Activated CD4-positive, CD25-positive, alpha-beta regulatory T cell treated with anti-CD3 and anti-CD28 coated beads, Interleukin-2, amount 50 U/mL, for 24 hours (primary cell): ENCODE measurements at places on chromosomes 13 and 19.

DNA sequence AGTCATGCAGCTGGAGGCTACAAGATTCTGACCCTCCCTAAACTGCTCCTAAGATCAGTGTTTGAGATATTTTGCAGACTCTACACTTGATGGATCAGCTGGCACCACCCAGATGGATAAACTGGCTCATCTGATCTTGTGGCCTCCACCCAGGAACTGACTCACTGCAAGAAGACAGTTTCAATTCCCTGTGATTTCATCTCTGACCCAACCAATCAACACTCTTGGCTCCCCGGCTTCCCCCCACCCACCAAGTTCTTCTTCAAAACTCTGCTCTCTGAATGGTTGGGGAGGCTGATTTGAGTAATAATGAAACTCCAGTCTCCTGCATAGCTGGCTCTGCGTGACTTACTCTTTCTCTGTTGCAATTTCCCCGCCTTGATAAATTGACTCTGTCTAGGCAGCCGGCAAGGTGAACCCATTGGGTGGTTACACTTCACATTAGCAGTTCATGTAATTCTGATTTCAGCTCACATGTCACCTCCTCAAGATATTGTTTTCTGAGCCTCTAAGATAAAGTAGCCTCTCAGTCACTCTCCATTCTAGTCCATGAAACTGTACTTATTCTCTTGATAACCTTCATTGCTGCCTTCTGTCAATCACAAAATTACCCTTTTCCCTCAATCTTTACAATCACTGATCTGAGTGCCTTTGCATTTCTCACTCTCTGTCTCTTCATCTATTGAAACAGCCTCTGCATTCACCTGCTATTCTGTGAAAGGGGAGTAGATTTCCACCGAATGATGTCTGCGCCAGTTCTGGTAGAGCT, 9.9 kb upstream of the FPR3 start:
- peak; percentile 94 for ATAC-seq

GRCh38 chr19:7900931-7901330, 2.7 kb upstream of the MAP2K7 start:
- ATAC-seq, result no peak

DNA sequence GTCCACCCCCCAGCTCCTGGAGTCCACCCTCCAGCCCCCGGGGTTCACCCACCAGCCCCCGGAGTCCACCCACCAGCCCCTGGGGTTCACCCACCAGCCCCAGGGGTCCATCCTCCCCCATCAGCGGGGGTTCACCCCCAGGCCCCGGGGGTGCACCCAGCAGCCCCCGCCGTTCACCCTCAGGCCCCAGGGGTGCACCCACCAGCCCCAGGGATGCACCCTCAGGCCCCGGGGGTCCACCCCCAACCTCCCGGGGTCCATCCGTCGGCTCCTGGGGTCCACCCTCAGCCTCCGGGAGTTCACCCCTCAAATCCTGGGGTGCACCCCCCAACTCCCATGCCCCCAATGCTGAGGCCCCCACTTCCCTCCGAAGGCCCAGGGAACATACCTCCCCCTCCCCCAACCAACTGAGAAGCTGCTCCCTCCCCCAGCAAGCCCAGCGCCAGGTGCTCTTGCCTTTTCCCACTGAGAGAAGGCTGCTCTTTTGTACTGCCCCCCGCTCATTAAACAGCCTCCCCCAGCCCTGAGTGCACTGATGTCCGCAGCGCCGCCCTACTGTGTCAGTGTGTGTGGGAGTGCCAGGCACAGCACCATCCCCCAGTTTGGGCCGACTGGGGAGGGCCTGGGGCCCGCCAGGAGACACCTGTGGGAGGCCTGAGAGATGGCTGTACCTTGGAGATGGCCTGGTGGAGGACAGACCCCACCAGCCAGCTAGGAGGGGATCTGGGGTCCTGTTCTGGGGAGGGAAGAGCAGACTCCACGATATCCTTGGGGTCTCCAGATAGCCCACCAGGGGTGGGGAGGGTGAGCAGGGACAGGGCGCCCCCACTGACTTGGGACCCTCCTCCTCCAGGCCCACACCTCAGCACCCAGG, 750 bp upstream of the AMH start:
- ATAC-seq, result no peak

GRCh38 chr13:65909501-65909900, 1320.6 kb downstream of the PCDH9 start:
- no peak for ATAC-seq

- peak; percentile 41 for ATAC-seq
These were observed at the start of gene USF2 for GRCh38 chr19:35268536-35269437. Gene USF2 (plus strand): TSS chr19:35268962. CDS start chr19:35269102, 140 bp downstream.

GRCh38 chr13:98536729-98537128, 40.2 kb downstream of the STK24 start:
- no peak for ATAC-seq

DNA sequence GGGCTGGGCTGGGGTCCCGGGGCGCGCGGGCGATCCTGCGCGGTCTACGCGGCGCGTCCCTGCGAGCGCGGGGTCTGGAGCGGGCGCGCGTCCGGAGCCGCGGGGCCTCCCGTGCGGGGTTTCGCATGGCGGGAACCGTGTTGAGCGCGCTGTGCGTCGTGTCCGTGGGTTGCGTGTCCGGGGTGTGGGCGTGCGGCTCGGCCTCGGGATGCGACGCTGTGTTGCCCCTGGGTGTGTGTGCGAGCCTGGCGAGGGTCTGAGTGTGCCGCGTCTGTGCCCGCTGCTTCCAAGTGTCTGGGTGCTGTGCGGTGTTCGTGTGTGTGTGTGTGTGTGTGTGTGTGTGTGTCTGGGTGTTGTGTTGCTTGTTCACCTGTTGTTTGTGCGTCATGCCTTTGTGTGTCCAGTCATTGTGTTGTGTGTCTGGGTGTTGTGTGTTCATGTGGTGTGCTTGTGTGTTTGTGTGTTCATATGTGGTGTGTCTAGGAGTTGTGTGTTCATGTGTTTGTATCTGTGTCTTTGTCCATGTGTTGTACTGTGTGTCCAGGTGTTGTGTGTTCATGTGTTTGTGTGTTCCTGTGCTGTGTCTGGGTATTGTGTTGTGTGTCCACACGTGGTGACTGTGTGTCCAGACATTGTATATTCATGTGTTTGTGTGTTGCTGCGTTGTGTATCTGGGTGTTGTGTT, 552 bp downstream of the PLK5 start:
- no peak for ATAC-seq

DNA sequence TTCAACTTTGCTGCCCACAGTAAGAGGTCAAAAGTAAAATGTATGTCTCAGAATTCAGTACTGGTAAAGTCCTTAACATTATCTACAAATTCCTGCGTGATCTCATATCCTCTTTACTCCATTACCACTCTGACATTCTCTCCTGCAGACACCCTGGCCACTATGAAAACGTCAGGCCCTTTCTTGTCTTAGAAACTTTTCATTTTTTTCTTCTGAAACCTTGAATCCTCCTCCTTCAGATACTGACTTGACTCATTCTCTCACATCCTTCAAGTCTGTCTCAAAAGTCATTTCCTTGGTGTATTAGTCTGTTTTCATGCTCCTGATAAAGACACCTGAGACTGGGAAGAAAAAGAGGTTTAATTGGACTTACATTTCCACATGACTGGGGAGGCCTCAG, 262.3 kb downstream of the POU4F1 start:
- no peak for ATAC-seq

DNA sequence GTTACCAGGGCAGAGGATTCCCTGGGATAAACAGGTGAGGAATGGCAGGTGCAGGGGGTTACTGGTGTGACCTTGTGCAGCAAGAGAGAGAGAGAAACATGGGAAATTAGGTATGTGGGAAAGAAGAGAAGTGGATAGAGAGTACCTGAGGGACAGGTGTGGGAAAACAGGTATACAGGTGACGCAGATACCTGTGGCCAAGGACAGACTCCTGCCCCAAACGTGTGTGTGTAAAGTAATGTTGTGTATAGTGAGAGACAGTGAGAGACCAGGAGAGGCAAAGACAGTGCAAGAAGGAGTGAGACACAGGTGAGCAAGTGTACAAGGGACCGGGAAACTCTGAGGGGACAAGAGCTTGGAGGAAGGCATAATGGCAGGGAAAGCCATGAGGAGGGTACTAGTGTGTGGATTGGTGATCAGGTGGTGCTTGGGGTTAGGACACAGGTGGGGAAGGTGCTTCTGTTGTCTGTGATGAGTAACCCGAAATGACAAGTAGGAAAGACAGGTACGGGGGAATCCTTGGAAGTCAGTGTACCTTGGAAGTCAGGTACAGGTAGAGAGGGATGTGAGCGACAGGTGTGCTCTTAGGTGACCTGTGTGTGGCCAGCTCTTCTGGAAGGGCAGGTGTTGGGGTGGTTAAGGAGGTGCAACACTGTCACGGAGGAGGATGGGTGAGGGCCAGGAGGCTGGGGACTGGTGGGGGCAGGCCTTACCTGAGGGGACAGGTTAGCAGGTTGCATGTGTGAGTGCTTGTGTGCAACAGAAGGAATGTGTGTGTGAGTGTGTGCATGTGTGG, 2.8 kb downstream of the ERFL start:
- no peak for ATAC-seq

DNA sequence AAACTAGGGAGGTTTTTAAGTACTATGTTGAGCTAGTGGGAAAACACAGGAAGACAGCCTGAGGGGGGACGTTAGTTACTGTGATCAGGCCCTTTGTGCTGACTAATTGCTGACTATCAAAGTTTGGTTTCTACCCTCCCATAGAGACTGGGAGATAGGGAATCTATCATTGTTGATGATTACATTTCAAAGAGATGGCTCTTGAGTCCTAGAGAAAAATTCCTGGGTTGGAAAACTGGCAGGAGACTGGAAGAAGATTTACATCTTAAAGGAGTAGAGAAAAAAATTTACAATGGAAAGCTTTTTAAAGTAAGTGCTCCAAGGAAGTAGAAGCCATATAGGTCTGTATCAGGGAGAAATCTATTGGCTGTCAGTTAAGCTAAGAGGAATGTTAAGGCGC, 522.0 kb upstream of the KLHL1 start:
- no peak for ATAC-seq

GRCh38 chr19:41993612-41994483, at the start of gene ATP1A3:
Gene ATP1A3 (minus strand): TSS chr19:41994230. CDS start chr19:41994076, 154 bp downstream.
- peak; percentile 83 for ATAC-seq

DNA sequence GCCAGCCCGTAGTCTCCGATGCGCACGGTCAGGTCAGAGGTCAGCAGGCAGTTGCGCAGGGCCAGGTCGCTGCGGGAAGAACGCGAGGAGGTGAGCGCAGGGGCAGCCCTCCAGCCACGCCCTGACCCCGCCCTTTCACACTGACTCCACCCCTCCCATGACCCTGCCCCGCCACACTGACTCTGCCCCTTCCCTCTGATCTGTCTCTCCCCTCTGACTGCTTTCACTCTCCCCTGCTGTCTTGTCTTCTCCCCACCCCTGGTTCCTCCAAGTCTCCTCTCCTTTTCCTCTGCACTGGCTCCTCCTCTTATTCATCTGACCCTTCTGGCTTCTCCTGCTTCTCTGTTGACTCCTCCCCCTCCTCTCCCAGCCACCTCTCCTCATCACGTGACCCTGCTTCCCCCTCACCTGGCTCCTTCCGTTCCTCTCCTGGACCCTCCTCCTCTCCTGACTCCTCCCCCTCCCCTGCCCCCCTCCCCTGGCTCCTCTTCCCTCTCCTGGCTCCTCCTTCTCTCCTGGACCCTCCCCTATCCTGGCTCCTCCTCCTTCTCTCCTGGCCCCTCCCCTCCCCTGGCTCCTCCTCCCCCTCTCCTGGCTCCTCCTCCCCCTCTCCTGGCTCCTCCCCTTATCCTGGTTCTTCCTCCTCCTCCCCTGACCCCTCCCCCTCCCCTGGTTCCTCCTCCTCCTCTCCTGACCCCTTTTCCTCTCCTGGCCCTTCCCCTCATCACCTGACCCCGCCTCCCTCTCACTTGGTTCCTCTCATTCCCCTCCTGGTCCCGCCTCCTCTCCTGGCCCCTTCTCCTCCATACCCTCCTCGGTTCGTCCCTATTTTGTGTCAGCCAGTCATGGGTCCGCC, 9.9 kb downstream of the LMTK3 start:
- peak; percentile 66 for ATAC-seq

DNA sequence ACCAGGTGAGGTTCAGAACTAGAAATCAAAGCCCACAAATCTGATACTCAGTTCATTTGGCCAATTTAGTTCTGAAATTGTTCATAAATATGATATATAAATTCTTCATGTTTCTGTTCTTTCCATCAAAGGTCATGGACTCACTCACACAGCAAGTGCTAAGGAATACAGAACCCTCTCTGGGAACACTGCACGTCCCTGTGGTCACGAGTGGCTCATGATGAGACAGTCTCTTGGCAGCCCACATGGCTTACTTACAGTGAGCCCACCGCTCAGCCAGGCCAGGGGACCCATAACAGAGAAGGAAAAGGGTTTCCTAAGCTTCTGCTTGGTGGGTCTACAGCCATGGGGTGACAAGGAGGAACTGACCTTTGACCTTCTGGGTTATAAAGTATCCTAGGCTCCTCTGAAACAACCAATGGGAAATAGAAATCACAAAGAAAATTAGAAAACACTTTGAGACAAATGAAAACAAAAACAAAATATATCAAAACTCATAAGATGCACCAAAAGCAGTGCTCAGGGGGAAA, 67.4 kb downstream of the CDADC1 start:
- no peak for ATAC-seq

GRCh38 chr13:113527272-113527958, 36.9 kb upstream of the DCUN1D2 start:
- no peak for ATAC-seq

DNA sequence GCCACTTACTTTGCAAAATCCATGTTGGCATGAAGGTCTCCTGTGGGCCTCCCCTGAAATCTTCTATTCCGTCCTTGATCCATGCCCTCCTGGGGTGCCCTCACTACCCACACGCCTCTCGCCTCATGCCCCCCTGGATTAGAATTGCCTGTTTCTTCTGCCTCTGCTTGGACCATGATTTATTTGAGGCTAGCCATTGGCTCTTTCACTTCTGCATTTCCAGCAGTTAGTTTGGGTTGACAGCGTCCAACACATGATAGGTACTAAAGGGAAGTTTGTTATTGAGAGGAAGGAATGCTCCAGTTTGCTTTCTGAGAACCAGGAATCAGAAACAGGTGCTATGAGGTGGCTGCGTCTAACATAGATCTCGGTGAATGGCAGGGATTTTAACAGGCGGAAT, 30.5 kb upstream of the TPTE2 start:
- no peak for ATAC-seq

DNA sequence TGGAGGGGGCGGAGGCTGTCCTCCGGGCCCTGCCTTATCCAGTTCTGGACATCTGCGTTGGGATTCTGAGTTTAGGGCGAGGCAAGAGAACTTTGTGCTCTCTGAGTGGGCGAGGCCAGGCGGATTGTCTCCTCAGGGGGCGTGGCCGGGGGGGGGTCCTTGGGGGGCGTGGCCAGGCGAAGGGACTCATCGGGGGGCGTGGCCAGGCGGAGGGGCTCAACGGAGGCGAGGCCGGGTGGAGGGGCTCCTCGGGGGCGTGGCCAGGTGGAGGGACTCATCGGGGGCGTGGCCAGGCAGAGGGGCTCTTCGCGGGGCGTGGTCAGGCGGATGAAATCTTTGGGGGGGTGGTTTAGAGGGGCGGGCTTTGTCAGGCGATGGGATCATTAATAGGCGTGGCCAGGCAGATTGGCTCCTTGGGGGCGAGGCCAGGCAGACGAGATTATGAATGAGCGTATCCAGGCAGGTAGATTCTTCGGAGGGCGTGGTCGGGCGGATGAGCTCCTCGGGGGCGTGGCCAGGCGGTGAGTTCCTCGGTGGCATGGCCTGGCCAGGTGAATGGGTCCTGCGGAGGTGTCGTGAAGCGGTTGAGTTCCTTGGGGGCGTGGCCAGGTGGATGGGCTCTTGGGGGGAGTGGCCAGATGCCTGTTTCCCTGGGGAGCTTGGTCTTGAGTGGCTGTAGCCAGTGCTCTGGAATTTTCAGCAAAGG, 10.3 kb upstream of the CACNG7 start:
- ATAC-seq, result no peak
